NCI-H526 (cell line): ENCODE measurements at places on chromosomes 2 and 18.

GRCh38 chr2:241007111-241007510 lies 8.7 kb downstream of the SNED1 start:
- no peak for DNase-seq

DNA sequence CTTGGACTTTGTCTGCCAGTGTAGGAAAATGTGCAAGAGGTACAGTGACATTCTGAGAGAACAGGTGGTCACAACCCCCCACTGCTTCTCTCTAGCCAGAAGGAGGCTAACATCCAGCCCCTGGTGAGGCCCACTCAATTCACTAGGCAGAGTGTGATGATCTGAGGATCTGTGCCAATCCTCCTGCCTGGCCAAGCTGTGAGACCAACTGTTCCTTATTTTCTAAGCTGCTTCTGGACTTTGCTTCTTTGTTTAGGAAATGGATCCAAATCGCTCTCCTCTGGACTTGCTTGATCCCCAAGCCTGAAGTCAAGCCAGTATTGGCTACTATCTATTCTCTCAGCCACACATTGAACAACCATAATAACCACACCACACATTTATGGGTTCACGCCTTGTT lies 202.8 kb downstream of the PIK3C3 start:
- DNase-seq, result no peak

DNA sequence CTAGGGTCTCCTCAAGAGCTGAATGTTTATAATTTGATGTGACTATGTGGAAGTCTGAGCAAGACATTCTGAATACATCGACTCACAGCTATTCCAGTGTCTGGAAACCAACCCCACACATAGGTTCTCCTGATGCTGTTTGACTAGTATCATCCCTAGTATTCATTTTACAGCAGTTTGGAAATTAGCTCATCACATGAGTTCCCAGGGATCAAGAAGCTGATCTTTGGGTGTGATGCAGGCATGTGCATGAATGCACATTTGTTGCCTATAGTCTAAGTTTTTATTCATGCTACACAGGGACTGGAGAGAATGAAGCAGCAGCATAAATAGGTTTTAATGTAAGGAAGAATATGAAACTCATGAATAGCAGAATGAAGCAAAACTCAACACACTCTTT lies 284.3 kb upstream of the SPRED2 start:
- DNase-seq, result no peak

DNA sequence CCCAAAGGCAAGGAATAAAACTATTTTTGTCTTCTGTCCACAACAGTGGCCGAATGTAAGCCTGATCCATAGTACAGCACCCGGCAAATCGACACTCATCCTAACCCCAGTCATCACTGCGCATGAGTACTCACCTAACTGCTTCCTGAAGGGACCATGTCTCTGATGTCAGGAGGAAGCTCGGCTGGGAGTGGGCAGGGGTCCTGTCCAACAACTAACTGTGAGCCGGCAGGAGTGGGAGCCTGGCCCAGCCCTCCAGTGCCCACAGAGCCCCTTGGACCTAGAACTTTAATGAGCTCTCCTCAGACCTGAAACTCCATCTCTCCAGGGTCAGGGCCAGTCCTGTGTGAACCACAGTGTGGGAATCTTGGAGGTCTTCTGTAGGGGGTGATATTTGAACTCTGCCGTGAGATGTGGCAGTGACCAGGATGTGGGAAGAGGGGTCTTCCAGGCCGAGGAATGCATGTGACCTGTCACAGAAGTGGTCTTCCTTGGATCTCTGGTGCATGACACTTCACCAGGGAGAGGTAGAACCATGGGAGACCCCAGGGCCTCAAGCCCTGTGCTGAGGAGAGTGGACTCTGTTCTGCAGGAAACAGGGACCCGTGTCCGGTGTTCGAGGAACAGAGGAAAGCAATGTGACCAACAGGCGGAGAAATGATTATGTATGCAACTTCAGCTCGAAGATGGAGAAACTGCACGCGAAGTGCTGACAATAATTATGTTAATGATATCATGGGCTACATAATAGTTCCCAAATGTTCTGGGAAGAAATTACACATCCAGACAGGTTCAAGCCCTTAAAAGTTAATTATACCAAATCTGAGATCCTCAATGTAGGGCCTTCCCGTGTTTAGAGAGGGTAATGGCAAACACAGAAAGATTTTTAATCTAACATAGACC lies 240.1 kb upstream of the HDAC4 start:
- DNase-seq, result no peak

- no peak for DNase-seq
These were observed 135.6 kb downstream of the CDH2 start for GRCh38 chr18:28041366-28041765.

DNA sequence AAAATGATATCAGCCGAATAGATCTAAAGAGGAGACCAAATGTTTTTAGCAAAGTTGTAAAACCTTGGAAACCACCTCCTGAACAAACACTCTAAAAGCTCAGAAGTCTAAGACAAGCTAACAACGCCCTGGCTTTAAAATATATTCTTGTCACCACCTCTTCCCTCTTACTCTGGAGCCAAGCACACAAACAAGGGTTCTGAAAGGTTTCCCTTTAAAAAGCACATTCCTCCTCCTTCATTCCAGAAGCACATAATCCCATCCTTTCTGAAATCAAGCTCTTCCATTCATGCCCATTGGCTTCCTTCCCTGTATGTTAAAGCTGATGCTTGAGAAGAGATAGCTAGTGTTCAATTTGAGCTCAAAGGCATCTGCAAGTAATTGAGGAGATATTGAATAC lies 382.0 kb downstream of the LNPK start:
- DNase-seq, result no peak

GRCh38 chr2:101771227-101771902 lies 73.9 kb downstream of the MAP4K4 start:
- DNase-seq, result no peak

- no peak for DNase-seq
These were observed 85.2 kb downstream of the INO80D start for GRCh38 chr2:206000776-206001175.

DNA sequence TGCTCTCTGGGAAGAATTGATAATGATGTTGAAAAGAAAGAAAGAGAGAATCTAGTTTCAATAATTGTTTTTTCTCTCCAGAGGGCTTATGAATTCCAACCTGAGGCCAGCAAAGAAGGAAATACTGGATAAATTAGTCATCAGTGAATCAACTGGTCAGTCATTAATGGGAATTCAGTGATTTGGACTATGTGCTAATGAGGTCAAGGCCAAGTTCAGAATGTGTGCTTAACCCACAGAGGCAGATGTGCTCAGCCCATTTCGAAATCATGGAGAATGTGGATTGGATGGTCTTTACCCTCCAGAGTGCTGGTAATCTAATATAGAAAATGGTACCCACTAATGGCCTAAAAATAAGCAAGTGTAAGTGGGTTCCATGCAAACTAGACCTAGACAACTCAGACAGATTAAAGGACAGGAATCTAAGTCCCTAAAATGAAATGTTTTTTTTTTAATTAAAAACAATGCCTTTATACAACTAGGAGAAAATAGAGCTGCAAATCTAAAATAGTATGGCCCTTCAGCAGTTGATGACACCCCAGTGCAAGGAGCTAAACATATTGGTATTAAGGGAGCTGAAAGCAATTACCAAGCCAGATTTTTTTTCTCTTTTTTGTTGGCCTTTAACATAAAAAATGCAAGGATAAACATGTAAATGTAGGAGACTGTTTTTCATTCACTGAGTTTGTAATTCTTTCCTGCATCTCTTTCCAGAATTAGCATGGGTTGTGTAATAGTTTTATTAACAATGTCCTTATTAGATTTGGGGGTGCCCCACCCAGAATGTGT lies 296.9 kb downstream of the SATB2 start:
- no peak for DNase-seq

DNA sequence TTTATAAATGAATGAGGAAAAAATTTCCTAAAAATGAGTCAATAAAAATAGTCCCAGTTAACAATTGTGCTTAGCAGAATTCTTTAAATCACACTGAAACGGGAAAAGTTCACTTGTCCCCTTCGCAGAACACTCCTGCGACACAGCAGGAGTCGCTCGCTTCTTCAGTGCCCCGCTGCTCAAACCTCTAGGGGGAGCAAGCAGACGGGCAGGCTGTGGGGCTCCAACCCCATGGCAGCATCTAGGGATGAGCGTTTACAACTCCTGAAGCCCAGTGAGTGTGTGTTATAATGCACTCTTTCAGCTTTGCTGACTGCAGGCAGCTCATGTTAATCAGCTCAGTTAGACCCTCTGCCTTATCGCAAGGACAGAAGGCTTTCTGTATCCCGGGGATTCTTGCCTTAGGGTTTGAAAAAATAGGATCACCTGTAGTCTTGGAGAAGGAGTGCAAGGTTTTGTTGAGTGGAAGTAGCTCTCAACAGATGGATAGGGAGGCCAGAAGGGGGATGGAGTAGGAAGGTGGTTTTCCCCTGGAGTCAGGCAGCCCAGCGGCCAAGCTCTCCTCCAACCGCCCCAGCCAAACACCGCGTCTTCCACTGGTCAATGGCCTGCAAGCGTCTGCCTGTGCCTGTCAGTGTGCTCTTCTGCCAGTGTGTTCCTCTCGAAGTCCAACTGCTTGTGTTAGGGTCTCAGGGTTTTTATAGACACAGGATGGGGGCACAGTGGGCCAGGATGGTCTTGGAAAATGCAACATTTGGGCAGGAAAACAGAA lies 1977.7 kb upstream of the LRRTM1 start:
- DNase-seq, result peak; percentile 1

GRCh38 chr2:212078103-212078502 lies 460.5 kb downstream of the ERBB4 start:
- DNase-seq, result no peak

GRCh38 chr2:105092797-105093196 lies 54.9 kb downstream of the MRPS9 start:
- DNase-seq, result no peak

GRCh38 chr2:69075486-69075885 lies 62.5 kb downstream of the ANTXR1 start:
- no peak for DNase-seq

DNA sequence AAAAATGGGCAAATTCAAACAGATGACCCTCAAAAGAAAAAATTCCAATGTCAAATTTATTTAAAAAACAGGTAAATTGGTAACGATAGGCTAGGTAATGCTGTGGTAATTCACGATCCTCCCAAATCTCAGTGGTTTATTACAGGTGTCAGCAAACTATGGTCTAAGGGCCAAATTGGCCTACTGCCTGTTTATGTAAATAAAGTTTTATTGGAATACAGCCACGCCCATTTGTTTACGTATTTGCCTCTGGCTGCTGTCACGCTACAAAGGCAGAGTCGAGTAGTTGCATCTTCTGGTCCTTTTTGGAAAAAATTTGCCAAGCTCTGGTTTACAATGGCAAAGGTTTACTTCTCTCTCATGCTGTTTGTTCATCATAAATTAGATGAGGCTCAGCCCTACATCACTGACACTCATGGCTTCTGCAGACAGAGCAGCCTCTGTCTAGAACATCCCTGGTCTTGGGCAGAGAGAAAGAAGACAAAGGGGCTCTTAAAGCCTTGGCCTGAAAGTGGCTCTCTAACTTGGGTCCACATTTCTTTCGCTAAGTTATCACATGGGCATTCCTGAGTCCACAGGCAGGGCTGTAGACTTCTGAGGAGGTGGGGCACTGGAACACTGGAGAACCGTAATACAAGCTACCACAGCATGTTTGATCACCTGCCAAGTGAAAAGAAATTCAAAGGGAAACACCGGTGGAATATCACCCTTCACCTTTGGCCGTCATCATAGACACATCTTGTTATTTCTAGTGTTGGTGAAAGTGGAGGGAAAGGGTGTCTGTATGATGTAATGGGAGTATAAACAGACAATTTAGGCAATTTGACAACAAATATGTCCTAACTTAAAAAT lies 34.8 kb downstream of the SP110 start:
- no peak for DNase-seq

DNA sequence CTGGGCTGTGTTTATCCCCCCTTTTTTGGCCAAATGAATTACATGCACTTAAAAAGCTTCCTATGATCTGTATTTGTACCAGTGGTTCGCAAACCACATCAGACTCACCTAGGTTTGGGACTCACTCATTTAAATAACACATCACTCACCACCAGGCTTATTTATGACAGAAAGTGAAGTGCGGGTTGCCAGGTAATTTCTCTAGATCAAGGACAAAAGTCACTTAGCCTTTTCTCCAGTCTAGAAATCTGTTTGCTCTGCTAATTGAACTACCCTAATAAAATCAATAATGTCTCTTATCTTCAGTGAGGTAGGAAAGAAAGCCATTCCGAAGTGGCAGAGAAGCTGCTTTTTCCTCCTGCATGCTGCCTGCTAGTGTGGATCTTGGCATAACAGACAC lies 88.1 kb upstream of the SLC8A1 start:
- DNase-seq, result no peak

GRCh38 chr18:47317824-47318508 lies 66.5 kb upstream of the SKOR2 start:
- no peak for DNase-seq

GRCh38 chr2:230234122-230234722 lies 8.7 kb downstream of the SP140 start:
- no peak for DNase-seq

- no peak for DNase-seq
These were observed 472.5 kb downstream of the PID1 start for GRCh38 chr2:228798458-228799207.

DNA sequence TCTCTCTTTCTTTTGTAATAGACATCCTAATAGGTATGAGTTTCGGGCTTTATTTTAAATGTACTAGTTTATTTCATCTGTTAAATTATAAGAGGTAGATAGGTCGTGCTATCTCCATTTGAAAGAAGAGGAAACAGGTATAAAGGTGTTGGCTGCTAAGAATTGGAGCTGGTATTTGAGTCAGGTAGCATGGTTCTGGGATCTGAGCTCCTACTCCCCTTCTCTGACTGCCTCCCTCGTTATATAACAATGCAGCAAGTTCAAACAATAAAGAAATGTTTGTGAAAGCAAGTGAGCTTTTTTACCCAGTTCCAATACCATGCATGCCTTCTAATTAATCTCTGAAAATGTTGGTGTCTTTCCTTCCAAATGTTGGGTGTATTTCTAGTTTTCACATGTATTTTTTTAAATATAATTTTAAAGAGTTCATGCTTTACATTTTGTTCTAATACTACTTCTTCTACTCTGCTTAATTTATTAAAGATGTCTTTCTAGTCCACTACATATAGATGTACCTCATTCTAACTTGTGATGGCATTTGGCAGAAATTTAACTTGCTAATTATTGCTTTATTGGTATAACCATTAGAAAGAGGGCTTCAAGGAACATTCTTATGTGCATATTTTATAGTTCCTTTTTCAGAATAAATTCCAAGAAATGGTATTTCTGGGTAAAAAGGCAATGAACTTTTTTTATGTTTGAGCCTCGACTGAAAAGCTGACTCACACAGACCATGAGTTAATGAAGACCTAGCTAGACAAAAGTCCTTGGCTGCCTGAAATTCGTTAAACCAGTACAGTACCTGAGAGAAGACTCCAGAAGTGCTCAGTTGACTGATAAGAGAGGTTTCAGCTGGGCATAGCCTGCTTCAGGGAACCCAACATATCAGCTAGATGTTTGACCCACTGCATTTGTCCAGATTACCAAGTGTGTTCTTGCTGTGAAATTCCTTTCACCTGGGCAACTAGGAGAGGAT lies 133.5 kb downstream of the CERS6 start:
- DNase-seq, result no peak
